Omental fat pad (tissue), 4 donors: ENCODE measurements at places on chromosomes 2 and 18. TPM values are rescaled to one million over a fixed set of nuclear protein-coding genes. Genes with fewer than 3 reads are reported as not detected.

UPP2 gene
- not detected for total RNA-seq

ZAP70 gene
- total RNA-seq, result 4.1 TPM

CHRNG gene
- not detected for total RNA-seq

ATOH8 gene
- 17.1 TPM for total RNA-seq

G6PC2 gene
- not detected for total RNA-seq

CYRIA gene
- 25.7 TPM for total RNA-seq

FN1 gene
- 89.6 TPM for total RNA-seq

- DNase-seq, result no peak
Measured at GRCh38 chr18:25061395-25061794, 290.6 kb downstream of the ZNF521 start.

- no peak for DNase-seq
Measured at GRCh38 chr2:11154016-11154922, 998 bp upstream of the SLC66A3 start.

- no peak for DNase-seq
Measured at GRCh38 chr2:231611273-231612108, 18.8 kb downstream of the TEX44 start.

DNA sequence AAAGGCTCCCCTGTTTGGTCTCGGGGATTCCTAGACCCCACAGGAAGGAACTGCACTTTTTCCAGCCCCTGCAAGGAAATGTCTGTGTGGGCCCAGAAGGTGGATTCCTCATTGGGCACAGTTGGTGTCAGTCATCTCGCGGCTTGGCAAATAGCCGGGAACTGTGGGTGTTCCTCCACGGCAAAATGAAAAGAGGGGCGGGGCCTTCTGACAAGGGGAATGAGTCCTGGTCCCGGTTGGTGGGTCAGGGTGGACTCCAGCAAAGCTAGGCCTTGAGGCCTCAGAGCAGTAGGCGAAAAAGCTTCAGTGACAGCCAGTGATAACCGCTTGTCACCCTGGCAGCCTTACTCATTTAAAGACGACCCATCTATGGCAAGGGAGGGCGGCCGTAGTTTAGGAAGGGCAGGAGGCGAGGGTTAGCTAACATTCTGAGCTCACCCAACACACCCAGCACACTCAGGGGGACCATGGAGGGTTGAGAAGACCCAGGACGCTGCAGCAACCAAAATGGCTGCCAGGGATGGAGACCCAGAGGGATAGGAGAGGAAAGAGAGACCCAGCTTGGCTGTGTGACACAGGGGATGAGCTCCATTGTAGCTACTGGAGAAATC lies 16.5 kb downstream of the SLC4A3 start:
- DNase-seq, result no peak

DNA sequence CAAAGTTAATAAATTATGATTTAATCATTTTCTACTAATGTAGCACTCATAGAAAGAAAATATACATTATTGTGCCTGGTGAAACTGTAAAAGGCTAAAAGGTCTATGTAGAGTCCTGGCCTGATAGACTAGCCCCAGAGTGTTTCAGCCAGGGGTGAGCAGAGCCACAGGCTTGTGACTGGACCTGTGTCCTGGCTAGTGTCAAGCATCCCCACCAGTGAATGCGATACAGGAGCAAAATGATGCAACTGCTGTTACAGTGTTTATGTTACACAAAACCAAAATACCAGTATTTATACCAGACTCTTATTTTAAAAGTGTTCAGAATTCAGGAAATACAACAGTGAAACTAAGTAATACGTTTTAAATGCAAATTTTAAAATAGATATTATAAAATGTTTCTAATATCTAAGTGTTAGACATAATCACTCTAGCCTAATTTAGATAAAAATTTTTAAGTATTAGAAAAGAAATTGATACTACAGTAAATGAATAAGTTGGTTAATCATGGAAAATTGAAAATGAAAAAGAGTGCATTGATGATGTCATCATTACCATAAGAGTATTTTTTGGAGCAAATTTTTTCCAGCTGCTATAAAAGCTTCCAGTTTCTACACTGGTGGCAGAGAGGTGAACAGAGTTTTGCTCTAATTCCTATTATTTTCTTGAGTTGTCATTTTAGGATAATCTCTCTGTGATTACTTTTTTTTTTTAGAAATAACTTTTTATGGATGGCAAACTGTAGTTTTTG lies 6.2 kb upstream of the TSPYL6 start:
- DNase-seq, result no peak

- no peak for DNase-seq
Measured at GRCh38 chr2:134425724-134426496, 172.0 kb downstream of the MGAT5 start.

DNA sequence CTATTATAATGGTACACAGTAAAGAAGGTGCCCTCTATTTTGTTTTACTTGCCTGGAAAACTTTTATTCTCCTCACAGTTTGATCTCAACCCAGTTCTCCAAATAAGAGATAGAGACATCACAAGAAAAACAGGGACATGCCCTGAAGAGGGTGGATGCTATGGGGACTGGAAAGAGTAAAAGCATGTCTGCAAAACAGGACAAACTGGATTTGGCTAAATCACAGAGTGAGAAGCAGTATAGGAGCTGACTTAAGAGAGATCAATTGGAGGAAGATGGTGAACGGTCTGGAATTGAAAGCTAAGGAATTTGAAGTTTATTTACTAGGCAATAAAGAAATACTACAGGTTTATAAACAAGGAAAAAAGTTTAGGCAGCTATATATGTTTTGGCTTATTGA lies 33.0 kb downstream of the SP140L start:
- DNase-seq, result no peak

- no peak for DNase-seq
Measured at GRCh38 chr2:221969087-221969829, 329.5 kb downstream of the PAX3 start.

GRCh38 chr2:35428548-35428947 lies 927.0 kb upstream of the CRIM1 start:
- no peak for DNase-seq

- DNase-seq, result no peak
Measured at GRCh38 chr2:224101820-224102630, 62.9 kb upstream of the SERPINE2 start.

DNA sequence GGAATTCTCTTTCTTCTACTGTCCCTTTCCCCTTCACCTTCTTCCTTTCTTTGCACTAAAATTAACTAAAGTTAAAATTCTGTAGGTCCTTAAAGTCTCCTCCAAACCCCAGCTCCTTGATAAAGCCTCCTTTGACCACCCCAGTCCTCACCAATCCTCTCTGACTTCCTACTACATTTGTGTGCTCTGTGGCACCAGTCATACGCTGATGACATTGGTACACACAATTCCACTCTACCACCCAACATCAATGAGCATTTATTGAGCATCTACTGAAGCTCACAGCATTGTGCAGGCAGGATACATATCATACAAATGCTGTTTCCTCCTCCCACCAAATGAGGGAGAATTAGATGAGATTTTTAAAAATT lies 4.5 kb upstream of the SP5 start:
- DNase-seq, result no peak

GRCh38 chr2:56179931-56180330 lies 3.9 kb upstream of the CCDC85A start:
- no peak for DNase-seq
